Smooth muscle cell of the coronary artery (primary cell): ENCODE measurements at places on chromosomes 4 and X. TPM values are rescaled to one million over a fixed set of nuclear protein-coding genes. Genes with fewer than 3 reads are reported as not detected.

Gene RNF212
- 0.60 and 0.82 TPM in 2 replicates for total RNA-seq

Gene CXorf49
- total RNA-seq, result not detected in 2 replicates

Gene SMARCA5
- total RNA-seq, result 20.4 and 29.8 TPM in 2 replicates

Gene SHROOM4
- total RNA-seq, result 0.70 and 2.6 TPM in 2 replicates

Gene CCNB3
- total RNA-seq, result under 0.01 TPM in 2 replicates
